T-cell (primary cell): ENCODE measurements at places on chromosomes 2 and 18.

DNA sequence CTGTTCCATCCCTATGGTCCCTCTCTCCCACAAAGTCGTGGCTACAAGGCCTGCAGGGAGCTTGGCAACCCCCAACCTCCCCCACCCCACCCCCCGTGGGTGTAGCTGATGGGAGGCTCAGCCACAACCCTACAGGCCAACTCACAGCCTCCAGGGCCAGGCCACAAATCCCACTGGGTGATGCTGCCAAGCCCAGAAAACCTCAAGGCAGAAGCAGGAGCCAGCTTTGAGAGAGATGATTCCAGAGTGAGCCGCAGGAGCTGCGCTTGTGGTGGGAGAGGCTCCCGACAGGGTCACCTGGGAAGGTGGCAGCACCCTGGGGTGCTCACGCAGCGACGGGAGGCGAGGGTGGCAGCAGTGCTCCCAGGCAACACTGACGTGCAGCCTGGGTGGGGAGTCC lies 44.8 kb downstream of the ADCY3 start:
- no peak overlapping the region for H3K4me3 ChIP-seq
- H3K27me3 ChIP-seq, result no peaks in the 10 kb centered on the region
- no peaks in the 10 kb centered on the region for H3K36me3 ChIP-seq
- H3K27ac ChIP-seq, result no peak overlapping the region
- no peaks in the 10 kb centered on the region for H3K4me1 ChIP-seq
- no peak for DNase-seq

DNA sequence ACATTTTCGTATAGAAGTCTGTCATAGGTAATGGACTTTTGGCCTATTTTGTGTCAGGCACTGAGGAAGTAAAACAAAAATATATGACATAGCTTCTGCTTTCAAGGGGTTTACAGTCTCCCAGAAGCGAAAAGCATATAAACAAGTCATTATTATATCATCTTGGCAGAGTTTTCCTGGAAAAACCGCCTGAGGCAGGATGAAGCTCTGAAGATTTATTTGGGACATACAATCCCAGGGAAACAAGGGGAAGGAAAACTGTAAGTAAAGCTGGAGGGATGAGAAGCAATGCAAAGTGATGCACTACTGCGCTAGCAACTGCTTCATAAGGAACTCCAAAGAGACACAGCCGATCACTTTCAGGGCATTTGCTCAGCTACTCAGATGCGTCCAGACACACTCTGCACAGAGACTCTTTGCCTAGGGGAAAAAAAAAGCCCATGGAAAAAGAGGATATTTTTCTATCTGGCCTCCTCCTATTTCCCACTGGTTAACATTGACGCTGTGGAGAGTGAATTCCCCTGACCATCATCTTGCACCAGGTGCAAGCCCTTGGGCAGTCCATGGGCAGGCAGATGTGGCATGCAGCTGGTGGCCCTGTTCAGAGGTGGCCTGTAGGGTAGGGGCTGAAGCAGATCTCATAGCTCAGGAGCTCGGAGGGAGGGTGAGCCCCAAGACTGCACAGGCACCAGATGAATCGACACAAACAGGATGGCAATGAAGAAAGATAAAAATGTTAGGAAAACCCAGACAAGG lies 158.1 kb downstream of the METTL4 start:
- H3K36me3 ChIP-seq, result no peaks in the 10 kb centered on the region
- no peaks in the 10 kb centered on the region for H3K27me3 ChIP-seq
- DNase-seq, result no peak
- no peaks in the 10 kb centered on the region for H3K4me1 ChIP-seq
- no peak overlapping the region for H3K4me3 ChIP-seq
- no peak overlapping the region for H3K27ac ChIP-seq

GRCh38 chr2:112692495-112692911 lies 28.3 kb upstream of the NT5DC4 start:
- DNase-seq, result peak; percentile 14
- no peaks in the 10 kb centered on the region for H3K27me3 ChIP-seq

GRCh38 chr2:197157879-197158537 lies 152.6 kb downstream of the ANKRD44 start:
- no peak for DNase-seq
- H3K27me3 ChIP-seq, result no peaks in the 10 kb centered on the region
- peaks cover 24% of the 10 kb centered on the region for H3K36me3 ChIP-seq
- no peak overlapping the region for H3K4me3 ChIP-seq
- no peak overlapping the region for H3K27ac ChIP-seq
- peaks cover 32% of the 10 kb centered on the region for H3K4me1 ChIP-seq

DNA sequence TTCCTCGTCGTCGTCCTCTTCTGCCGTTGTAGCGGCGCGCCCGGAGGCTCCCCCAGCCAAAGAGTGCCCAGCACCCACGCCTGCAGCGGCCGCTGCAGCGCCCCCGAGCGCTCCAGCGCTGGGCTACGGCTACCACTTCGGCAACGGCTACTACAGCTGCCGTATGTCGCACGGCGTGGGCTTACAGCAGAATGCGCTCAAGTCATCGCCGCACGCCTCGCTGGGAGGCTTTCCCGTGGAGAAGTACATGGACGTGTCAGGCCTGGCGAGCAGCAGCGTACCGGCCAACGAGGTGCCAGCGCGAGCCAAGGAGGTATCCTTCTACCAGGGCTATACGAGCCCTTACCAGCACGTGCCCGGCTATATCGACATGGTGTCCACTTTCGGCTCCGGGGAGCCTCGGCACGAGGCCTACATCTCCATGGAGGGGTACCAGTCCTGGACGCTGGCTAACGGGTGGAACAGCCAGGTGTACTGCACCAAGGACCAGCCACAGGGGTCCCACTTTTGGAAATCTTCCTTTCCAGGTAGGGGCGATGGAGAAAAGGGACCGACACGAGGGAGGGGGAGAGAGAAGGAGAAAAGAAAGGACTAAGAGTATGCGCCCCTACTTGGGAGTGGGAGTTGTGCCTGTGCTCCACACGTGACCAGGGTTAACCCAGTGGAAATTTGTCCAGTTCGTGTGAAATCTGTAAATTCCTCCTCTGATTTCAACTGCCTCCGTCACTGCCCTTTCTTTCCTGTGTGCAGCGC lies 800 bp downstream of the HOXD13 start:
- peaks cover 67% of the 10 kb centered on the region for H3K27me3 ChIP-seq
- H3K4me3 ChIP-seq, result no peak overlapping the region
- H3K36me3 ChIP-seq, result no peaks in the 10 kb centered on the region
- peaks cover 8% of the 10 kb centered on the region for H3K4me1 ChIP-seq
- DNase-seq, result no peak

DNA sequence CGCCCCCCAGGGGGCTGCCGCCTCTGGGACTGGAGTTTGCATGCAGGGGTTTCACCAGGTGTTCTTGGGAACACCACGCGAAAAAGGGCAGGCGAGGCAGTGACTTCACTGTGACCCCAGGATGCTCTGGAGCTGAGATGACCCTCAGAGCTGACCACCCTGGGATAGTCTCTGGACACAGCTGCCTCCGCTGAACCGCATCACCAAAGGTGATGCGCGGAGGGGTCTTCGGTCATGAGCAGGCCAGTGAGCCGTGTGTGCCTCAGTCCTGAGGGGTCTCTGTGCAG lies 17.5 kb downstream of the GPR35 start:
- H3K36me3 ChIP-seq, result no peaks in the 10 kb centered on the region
- H3K27ac ChIP-seq, result no peak overlapping the region
- DNase-seq, result no peak
- no peak overlapping the region for H3K4me3 ChIP-seq
- H3K27me3 ChIP-seq, result peaks cover 36% of the 10 kb centered on the region

DNA sequence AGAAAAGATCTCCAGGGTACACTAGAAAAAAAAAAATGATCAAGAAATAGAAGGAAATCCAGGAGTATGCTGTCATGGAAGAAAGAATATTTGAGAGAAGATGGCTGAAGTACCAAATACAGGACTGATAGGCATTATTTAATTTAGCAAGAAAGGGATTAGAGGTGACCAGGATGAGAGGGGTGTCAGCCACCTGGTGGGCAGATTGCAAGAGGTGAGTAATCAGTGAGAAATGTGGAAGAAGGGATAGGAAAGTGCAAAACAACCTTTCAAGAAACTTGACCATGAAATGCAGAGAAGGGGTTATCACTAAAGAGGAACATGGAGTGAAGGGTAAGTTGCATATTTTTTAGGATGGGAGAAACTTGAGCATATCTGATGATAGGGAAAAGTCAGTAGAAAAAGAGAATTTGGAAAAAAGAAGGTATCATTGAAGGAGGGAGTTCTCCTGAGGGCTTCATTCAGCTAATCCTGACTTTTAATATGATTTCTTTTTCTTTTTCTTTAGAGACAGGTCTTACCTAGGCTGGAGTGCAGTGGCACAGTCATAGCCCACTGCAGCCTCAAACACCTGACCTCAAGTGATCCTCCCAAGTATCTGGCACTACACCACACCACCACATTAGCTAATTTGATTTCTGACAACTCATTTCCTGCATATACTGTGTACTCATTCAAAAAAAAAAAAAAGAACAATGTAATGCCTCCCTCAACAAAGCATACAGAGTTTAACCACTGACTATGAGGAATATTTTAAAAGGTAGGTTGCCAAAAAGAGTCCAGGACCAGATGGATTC lies 101.3 kb downstream of the LRP2 start:
- no peak for DNase-seq
- H3K4me3 ChIP-seq, result no peak overlapping the region
- no peaks in the 10 kb centered on the region for H3K36me3 ChIP-seq
- no peaks in the 10 kb centered on the region for H3K4me1 ChIP-seq
- H3K27me3 ChIP-seq, result no peaks in the 10 kb centered on the region

GRCh38 chr18:7677001-7677400 lies 109.9 kb downstream of the PTPRM start:
- H3K4me1 ChIP-seq, result no peaks in the 10 kb centered on the region
- DNase-seq, result no peak
- H3K4me3 ChIP-seq, result no peak overlapping the region
- H3K27me3 ChIP-seq, result no peaks in the 10 kb centered on the region
- H3K36me3 ChIP-seq, result no peaks in the 10 kb centered on the region

DNA sequence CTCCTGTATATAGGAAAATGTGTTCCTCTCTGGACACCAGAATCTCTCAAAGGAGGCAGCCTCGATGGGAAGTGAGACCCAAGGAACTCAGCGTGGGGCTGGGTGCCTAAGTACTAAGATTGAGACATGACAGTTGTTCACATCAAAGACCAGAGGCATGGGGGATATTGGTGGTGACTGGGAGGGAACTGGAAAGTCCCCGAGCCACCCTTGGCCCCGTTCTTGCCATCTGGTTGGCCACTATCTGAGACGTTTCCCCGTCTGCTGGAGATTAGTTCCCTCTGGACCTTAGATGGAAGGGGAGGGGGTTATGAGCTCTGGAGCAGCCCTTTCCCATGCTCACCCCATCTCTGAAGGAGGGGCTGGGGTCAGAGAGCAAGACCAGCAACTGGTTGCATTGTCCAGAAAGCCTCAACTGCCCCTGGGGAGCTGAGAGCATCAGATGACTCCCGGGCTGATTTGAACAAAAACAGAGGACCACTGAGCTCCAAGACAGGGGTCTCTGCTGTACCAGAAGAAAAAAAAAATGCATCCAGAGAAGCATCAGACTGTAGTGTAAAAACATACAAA lies 11.8 kb downstream of the FBLN7 start:
- H3K36me3 ChIP-seq, result no peaks in the 10 kb centered on the region
- no peak for DNase-seq
- H3K27me3 ChIP-seq, result no peaks in the 10 kb centered on the region
- H3K27ac ChIP-seq, result no peak overlapping the region

GRCh38 chr2:142863485-142863961 lies 13.9 kb upstream of the KYNU start:
- no peak for DNase-seq
- H3K36me3 ChIP-seq, result no peaks in the 10 kb centered on the region
- no peak overlapping the region for H3K4me3 ChIP-seq
- H3K27ac ChIP-seq, result no peak overlapping the region
- no peaks in the 10 kb centered on the region for H3K4me1 ChIP-seq

- peak overlapping the region; percentile 98 for H3K4me3 ChIP-seq
- peaks cover 35% of the 10 kb centered on the region for H3K4me1 ChIP-seq
- no peaks in the 10 kb centered on the region for H3K27me3 ChIP-seq
- peak overlapping the region; percentile 99 for H3K27ac ChIP-seq
- DNase-seq, result no peak
These were observed 478 bp downstream of the CLHC1 start for GRCh38 chr2:55231546-55232083.

DNA sequence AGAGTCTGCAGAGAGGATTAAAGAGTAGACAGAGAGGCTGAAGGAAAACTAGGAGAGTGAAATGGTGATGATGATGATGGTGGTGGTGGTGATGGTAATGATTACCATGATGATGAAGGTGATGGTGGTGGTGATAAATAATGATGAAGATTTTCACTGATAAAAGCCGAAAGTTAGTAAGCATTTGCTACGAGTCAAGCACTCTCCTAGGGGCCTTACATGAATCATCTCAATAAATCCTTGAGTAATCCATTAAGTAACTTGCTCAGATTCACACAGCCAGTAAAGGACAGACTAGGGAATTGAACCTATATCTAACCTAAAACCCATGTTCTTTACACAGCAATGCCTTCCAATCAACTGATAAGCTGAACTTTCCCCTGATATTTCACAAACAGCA lies 106.7 kb upstream of the PGAP1 start:
- H3K27ac ChIP-seq, result no peak overlapping the region
- peaks cover 79% of the 10 kb centered on the region for H3K36me3 ChIP-seq
- no peak overlapping the region for H3K4me3 ChIP-seq
- no peaks in the 10 kb centered on the region for H3K4me1 ChIP-seq
- no peak for DNase-seq

DNA sequence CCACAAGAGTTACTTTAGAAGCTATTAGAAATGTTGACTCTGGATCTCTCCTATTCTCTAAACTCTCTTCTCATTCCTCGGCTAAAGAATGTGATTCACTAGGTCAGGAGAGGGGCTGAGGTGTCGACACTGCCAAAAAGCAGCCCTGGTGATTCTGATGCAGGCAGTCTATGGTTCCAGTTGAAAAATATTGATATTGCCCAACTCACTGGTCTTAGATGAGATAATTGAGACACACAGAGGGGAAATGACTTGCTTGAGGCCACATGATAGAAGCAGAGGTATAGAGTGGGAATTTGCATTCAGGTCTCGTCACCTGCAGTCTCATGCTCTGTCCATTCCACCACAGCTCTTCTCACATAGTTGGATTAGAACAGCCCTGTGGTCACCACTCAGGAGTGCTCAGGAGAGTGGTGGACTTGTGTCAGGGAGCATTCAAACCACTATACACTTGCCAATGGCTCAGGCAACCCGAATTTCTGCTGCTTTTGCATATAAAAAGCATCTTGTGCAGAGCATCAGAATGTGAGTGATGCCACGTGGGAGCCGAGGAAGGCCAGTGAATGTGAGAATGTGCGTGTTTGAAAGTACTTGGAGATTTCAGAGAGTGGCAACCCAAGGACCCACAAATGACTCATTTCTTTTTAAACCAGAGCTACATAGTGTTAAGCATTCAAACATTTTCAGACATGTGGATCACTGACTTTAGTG lies 65.1 kb upstream of the CTLA4 start:
- H3K27ac ChIP-seq, result peak overlapping the region; percentile 31
- DNase-seq, result no peak
- no peaks in the 10 kb centered on the region for H3K36me3 ChIP-seq

GRCh38 chr2:11920993-11921583 lies 174.7 kb downstream of the LPIN1 start:
- H3K4me3 ChIP-seq, result no peak overlapping the region
- H3K36me3 ChIP-seq, result no peaks in the 10 kb centered on the region
- no peak for DNase-seq
- no peak overlapping the region for H3K27ac ChIP-seq
- no peaks in the 10 kb centered on the region for H3K4me1 ChIP-seq
- peaks cover 5% of the 10 kb centered on the region for H3K27me3 ChIP-seq

GRCh38 chr2:62293490-62294271 lies 97.8 kb downstream of the B3GNT2 start:
- H3K4me1 ChIP-seq, result peaks cover 6% of the 10 kb centered on the region
- H3K4me3 ChIP-seq, result no peak overlapping the region
- H3K27ac ChIP-seq, result no peak overlapping the region
- no peaks in the 10 kb centered on the region for H3K27me3 ChIP-seq
- DNase-seq, result no peak
